Activated CD4-positive, alpha-beta T cell treated with anti-CD3 and anti-CD28 coated beads, Interleukin-2, amount 10 ng/mL, durations not matched to agents 24 days and 14 days (primary cell): ENCODE measurements at places on chromosomes 16 and 17.

GRCh38 chr17:64413513-64413912, 22.9 kb upstream of the PECAM1 start:
- no peak for DNase-seq

DNA sequence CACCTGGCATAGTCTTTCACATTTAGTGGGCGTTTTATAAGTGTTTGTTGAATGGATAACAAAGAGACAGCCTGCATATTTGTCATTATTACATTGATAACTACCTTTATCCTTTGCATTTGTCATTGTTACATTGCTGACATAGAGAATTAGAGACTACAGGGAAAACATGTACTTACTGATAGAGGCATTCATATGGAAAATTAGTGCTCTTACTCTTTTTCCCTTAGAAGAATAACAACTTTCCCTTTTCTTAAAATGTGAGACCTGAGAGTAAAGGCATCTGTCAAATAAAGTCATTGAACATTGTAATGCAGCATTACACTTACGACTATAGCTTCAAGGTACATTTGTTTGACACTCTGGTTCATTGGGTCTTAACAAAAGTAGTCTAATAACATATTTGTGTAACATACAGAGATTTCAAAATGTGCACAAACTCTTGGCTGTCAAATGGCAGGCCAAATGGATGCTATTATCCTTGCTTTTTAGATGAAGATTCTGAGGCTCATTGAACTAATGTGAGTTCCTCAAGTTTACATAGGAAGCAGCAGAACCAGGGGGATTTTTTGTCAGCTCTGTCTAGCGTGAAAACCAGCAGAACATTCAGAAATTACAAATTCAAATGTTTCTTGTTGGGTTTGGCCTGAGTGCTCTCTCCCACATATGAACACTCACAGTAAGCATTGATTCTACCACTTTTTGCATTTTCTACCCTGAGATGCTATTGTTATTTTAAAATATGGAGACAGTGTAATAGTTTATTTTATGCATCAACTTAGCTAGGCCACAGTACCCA, 28.5 kb downstream of the SMIM36 start:
- DNase-seq = no peak

GRCh38 chr16:82924075-82924854, 297.5 kb downstream of the CDH13 start:
- DNase-seq = peak; percentile 75

DNA sequence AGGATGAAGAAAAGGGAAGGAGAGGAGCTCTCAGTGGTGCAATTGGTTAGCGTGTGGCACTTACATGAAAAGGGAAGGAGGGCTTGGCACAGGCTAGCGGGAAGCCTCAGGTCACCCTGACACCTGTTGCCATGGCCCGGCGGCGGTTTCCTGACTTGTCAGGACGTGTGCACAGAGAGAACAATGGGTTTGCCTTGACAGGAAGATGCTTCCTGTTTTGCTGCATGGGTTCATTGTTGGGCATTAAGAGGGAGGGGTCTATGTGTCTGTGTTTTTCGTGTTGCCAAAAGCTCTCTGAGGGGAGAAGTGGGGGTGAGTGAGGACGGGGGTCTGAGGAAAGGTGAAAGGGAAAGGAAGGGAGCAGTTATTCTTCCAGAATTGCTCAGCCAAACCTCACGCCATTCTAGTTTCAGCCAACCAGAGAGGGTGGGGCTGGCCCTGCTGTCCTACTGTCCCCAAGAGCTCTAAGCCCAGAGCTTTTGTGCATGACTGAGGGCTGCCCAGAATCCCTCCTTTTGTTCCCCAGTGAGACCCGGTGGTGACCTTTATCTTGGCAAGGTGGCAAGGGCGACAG, 17.1 kb upstream of the CCR7 start:
- peak; percentile 90 for DNase-seq

- peak; percentile 93 for DNase-seq
These were observed 12.6 kb upstream of the RNF222 start for GRCh38 chr17:8409966-8410882.

GRCh38 chr16:50067290-50067853, 1.6 kb downstream of the HEATR3 start:
- DNase-seq = peak; percentile 81

GRCh38 chr17:82351713-82352488, 7.1 kb upstream of the TEX19 start:
- DNase-seq = peak; percentile 94

- no peak for DNase-seq
These were observed 17.8 kb downstream of the HS3ST6 start for GRCh38 chr16:1900452-1900774.

- no peak for DNase-seq
These were observed 37.5 kb upstream of the PHB1 start for GRCh38 chr17:49452201-49452600.
